ENCODE measurements at places on chromosomes 2 and 18.

DNA sequence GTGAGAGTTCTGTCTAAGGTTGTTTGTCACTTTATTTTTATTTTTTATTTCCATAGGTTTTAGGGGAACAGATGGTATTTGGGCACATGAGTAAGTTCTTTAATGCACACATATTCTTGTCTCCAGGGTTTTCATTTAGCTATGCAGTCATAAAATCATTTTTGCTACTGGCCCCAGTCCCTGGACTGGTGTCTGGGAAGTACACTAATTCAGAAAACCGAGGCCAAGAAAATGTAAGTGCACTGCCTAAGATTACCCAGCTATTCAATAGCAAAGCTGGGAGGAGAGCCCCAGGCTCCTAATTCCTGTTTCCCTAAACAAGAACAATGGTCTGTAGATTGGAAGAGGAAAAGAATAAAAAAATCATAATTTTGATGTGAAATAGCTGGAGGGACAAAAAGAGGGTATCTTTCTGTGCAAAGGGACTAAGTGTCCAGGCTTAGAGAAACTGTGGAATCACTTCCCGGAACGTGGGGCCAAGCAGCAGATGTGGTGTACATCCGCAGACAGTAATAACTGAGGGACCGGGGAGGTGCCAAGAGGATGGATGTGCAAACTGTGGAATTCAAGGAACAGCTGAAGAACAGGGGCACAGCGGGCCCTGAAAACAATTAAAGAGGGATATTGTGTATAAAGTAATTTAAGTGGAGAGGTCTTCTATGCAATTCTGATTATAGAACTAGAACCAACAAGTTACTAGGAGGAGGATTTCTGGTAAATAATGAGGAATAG, 236.3 kb downstream of the ACKR3 start:
- no peak for DNase-seq

- DNase-seq = no peak
These were observed 70.7 kb upstream of the SERPINE2 start for GRCh38 chr2:224109751-224110150.

- DNase-seq = no peak
These were observed 166.4 kb downstream of the TMEM18 start for GRCh38 chr2:510839-511238.

DNA sequence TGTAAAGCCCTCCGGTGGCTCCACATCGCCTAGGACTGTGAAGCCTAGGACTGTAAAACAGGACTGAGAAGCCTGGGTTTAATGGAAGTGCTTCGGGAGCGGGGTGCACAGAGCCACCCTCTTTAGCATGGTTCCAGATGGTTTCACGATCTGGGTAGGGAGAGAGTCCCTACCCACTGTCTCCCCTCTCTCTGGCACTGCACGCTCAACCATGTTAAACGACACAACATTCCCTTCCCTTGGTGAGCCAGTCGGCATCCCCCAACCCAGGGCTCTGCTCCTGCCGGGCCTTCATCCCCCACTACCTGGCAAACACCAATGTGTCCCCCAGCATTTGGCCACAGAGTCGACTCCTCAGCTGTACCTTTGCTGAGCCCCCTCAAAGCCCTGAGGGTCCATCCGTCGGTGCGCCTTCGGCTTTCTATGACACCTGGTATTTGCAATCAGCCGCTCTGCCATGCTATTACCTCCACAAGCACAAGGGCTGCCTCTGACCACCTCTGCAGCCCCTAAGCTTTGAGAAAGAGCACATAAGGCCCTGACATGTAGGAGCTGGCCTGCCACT, 1.1 kb downstream of the COPS9 start:
- no peak for DNase-seq

DNA sequence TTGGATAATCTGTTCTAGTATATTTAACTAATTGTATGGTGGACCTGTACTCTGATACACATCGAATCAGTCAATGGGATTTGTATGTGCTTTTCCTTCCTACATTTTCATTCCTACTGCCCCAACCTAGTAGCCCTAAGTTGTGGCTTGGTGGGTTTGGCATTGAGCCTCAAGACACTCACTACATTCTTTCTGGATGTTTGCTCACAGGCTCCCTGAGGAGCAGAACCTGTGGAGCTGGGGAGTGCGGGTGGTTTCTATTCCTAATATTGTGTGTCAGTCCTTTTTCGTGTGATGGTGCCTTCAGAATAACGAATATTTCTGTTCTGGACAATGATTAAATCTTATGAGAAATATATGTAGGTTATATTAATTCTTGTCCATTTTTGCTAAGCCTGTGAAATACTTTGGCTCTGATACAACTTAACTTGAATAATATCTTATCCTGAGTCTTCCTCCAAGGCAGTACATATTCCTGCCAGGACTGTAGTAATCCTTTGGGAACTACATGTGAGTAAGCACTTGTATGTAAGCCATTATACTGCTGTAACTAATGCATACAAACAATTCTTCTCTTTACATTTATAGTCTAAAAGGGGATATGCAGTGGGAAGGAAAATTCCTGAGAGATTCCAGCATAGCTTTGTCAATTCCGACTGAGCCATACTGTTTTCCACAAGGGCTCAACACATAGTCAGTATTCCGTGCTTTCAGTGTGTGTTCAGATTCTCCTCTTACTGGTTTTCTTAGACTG, 150.6 kb downstream of the AGPS start:
- no peak for DNase-seq

DNA sequence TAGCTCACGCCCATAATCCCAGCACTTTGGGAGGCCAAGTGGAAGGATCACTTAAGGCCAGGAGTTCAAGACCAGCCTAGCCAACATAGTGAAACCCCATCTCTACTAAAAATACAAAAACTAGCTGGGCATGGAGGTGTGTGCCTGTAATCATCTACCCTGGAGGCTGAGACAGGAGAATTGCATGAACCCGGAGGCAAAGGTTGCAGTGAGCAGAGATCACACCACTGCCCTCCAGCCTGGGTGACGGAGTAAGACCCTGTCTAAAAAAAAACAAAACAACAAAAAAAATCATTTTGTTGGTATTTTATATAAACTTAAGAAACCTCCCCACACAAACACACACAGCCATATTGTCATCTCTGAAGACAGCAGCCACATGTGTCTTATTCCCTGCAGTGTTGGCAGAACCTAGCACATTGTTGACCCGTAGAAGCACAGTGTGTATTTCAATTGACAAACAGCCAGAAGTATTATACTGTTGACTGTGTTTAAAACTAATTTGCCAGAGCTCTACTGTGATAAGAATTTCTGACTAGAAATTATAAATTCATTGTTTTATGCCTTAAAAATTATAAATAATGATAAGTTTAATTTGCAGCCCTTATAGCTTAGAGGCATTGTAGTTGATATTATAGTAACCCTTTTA, 68.1 kb downstream of the DNAJC10 start:
- DNase-seq = no peak
